NAMALWA (cell line): ENCODE measurements at places on chromosomes 3 and 15.

GRCh38 chr3:4732925-4733324, 239.8 kb downstream of the ITPR1 start:
- no peak for DNase-seq

GRCh38 chr3:145313751-145314150, 847.2 kb downstream of the PLOD2 start:
- no peak for DNase-seq

GRCh38 chr15:95018888-95019545, 787.7 kb downstream of the MCTP2 start:
- DNase-seq: no peak

DNA sequence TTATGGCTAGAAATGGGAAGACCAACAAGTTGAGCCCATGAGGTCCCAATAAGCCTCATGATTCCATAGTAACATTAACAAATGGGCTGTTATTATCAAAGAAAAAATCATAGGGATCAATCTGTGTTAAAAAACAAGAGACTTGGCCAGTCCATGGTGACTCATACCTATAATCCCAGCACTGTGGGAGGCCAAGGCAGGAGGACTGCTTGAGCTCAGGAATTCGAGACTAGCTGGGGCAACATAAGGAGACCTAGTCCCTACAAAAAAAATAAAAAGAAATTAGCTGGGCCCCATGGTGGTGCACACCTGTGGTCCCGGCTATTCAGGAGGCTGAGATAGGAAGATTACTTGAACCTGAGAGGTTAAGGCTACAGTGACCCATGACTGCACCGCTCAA, 124.8 kb downstream of the DMXL2 start:
- DNase-seq: no peak

GRCh38 chr3:134793562-134793961, 1.5 kb upstream of the EPHB1 start:
- DNase-seq: no peak

DNA sequence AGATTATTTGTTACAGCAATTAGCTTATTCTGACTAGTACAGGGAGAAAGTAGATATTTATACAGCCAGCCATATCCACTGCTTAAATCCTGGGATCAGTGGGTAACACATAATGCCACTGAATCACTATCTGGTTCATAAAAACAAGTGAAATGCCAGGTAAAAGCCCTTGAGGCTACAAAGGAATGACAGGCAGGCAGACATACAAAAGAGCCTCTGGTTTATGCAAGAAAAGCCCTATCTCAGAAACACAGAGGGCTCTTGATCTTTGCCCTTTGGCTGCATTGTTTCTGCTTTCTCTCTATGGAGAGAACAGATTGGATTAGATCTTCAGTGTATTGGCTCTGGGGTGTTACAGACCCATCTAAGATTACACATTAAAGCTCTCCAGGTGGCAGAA, 115.4 kb upstream of the GADL1 start:
- no peak for DNase-seq

GRCh38 chr3:154538566-154539360, 108.8 kb upstream of the GPR149 start:
- DNase-seq: no peak

DNA sequence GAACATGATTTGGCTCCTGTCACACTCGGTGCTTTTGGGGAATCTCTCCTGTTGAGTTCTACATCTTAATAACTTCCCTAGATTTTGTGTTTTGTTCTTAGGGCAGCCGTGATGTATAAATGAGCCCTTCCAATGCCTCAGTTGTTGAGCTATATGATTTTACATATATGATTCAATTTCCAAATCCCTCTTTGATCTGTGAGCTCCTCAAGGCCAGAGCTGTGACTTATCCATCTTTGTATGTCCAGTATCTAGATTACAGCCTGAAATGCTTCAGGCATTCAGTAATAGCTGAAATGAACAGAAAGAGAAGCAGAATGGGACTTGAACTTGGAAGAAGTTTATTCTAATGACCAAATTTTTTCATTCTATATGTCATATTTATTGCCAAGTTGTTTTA, 26.6 kb downstream of the CGGBP1 start:
- DNase-seq: no peak

DNA sequence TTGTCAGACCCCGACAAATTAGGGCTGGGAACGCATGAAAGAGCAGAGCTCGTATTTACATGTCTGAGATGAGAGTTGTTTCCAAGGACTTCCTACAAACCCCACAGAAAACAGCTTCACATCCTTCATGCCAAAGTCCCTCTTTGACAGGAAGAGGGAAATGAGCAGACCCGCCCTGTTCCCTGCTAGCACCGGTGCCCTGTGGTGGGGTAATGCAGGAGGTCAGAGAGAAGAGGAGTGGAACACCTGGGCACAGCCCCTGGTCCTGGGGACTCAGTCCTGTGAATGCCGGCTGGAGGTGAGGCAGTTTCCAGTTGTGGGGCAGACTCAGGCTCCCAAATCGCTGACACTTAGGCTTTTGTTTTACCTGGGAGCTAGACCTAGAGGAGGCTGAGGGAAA, 4.0 kb downstream of the PLA2G4D start:
- DNase-seq: no peak

GRCh38 chr3:47857151-47857550, 54.2 kb downstream of the DHX30 start:
- DNase-seq: no peak
